Activated T-cell treated with anti-CD3 and anti-CD28 coated beads, Interleukin-2, amount 50 U/mL, for 4 hours (primary cell): ENCODE measurements at places on chromosomes 5 and 9.

DNA sequence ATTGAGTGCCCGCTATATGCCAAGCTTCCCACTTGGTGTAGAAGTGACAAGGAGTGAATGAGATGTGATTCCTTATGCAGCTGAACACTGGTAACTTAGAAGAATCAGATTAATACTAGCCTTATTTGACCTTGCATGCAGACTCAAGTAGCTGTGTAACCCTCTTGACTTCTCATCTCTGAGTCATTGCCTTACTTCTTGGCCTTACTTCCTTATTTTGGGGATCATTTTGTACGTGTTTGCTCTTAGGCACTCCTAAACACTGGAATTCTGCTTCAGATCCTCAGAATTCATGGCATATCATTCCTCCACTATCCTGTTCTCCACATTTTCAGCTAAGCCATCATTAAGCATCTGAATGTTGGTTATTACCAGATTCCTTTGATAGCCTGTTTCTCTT, 948.9 kb upstream of the ARRDC3 start:
- no peak for DNase-seq

DNA sequence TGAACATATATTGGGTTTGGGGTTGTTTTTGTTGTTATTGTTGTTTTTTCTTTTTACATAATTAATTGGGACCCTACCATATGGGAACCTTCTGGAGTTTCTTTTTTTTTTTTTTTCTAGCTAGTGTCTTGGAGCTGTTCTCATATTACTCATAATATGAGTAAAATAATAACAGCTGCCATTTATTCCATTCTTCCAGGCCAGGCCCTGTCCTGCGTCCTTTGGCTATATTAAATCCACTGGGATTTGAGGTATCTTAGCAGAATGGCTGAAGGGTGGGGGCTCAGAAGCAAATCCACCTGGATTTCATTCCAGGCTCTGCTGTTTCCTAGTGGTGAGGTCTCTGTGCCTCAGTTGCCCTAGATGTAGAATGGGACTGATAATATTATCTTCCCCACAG, 47.2 kb upstream of the RPL26L1 start:
- no peak for DNase-seq

- no peak for DNase-seq
These were observed 22.8 kb downstream of the SMIM3 start for GRCh38 chr5:150801117-150801927.

DNA sequence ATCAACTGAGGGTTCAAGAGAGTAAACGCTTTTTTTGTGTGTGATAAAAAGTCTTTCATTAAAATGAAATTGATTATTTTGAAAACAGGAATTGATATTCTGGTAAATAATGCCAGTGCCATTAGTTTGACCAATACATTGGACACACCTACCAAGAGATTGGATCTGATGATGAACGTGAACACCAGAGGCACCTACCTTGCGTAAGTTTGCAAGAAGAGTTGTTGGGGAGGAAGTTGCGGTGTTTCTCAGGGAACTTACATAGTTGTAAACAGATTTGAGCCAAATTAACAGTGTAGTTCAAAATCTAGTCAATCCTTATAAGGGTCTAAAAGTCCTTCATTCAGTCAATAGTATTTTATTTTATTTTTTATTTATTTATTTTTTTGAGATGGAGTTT, 28.9 kb downstream of the HSDL2 start:
- DNase-seq, result no peak

GRCh38 chr5:41277476-41278245, 64.3 kb upstream of the C6 start:
- no peak for DNase-seq

- no peak for DNase-seq
These were observed 113.8 kb downstream of the TMC1 start for GRCh38 chr9:72635197-72635596.

- no peak for DNase-seq
These were observed 77.1 kb upstream of the IQGAP2 start for GRCh38 chr5:76325876-76326491.

DNA sequence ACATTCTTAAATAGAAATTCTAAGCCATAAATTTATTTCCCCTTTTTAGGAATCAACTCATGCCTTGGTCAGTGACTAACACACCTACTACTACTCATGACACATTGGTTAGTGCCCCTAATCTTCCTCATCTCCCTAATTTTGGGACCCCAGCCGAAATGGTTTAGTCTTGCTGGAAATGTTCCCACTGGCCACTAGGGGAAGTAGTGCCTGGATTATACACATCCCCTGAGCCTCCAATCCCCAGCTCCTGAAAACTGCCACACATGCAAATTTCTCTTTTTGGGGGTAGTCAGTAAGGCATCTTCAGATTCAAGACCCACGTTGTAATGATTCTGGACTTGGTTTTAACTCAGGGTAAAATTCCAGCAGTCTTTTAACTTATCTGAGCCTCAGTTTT, 79.8 kb downstream of the HSD17B3 start:
- no peak for DNase-seq

DNA sequence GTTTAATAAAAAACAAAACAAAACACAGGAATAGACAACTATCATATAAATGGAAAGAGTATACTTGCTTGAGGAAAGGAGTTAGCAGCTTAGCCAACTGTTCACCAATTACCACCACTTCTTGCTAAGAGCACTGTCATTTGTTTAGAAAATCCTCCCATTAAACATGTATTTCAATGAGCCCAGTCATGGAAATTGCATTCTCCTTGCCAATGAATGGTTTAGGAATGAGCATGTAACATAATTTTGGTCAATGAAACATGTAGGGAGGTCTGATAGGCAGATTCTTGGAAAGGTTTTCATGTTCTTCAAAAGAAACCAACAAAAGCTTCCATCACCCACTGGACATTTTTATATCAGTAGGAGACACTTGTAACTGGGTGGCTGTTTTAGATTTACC, 502.8 kb upstream of the PAPPA start:
- DNase-seq, result no peak

DNA sequence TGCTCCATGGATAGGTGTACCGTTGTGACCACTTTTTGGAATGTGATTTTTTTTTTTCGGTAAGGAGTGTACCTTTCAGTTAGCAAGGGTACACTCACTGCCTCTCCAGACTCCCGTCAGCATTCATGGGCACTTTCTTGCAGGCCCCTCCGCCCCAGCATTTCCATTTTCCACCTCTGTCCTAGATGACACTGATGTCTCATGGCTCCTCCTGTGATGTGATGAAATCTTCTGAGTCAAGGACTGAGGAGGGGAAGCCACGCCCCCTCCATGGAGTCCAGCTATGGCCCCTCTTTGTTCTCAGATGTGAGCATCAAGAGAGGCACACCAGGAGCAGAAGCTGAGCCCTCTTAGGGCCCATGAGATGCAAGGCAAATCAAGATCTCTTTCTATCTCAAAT, 61.8 kb downstream of the CTSL start:
- DNase-seq, result no peak

DNA sequence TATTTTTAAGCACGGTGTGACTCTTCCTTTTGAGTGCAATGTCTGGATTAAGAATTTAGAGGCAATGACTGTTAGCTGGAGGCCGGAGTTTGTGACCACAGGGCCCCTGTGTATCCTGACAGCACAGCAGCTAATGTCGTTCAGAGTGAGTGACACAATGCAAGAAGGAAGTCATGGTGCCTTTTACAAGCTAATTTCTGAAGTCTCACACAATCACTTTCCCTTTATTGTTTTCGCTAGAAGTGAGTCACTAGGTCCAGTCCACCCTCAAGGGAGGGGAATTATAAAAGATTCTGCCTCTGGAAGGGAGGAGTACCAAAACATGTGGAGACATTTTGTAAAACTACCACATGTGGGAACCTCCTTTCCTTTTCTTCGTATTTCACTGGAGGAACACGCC, 185.5 kb upstream of the FGF10 start:
- DNase-seq, result no peak

- no peak for DNase-seq
These were observed 297.6 kb downstream of the CDH10 start for GRCh38 chr5:24347158-24347557.

- no peak for DNase-seq
These were observed 77.3 kb upstream of the SREK1 start for GRCh38 chr5:66066826-66067225.

DNA sequence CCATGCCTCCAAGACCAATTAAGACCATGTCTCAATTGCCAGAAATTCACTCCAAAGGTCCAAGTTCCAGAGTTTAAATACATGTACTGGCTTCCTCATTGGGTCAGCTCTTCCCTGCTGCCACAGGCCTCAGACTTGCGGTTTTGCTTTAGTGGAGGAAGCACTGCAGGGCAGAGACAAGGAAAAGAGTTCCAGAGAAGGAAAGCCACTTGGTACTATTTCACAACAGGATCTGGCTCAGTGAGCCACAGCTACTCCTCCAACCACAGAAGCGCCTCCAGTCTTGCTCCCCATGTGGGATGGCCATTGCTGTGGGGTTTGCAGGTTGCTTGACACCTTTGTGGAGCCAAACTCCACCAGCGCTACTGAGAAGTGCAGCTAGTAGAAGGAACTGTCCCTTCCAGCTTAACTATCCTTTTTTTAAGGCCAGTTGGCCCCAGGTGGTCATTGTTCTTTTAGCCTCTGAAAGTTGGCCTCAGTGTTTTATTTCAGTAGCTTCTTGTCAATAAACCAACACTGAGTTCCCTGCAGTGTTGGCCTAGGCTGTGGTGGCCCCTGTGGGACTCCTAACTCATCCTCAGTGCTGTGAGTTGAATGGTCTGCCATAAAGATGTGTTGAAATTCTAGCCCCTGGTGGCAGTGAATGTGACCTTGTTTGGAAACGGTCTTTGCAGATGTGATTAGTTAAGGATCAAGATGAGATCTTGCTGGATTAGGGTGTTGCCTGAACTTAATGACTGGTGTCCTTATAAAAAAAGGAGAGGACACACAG, 93.7 kb upstream of the DAP start:
- DNase-seq, result no peak

- no peak for DNase-seq
These were observed 63.8 kb downstream of the VAV2 start for GRCh38 chr9:133928248-133928764.

DNA sequence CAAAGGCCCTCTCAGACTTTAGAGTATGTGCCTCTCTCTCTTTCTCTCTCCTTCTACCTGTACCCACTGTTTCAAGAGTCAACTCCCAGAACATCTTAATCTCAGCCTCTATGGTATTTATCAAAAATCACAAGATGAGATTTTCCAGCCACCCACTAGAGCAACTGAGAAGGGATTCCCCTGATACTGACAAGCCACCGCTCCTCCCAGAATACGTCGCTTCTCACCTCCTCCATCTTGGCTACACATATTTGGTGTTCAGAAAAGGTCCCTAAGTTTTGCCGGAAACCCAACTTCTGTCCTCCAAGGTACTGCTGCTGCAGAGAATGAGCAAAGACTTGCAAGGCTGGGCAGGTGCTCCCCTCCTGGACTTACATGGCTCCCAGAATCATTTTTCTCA, 6.1 kb downstream of the GARIN3 start:
- peak; percentile 32 for DNase-seq

DNA sequence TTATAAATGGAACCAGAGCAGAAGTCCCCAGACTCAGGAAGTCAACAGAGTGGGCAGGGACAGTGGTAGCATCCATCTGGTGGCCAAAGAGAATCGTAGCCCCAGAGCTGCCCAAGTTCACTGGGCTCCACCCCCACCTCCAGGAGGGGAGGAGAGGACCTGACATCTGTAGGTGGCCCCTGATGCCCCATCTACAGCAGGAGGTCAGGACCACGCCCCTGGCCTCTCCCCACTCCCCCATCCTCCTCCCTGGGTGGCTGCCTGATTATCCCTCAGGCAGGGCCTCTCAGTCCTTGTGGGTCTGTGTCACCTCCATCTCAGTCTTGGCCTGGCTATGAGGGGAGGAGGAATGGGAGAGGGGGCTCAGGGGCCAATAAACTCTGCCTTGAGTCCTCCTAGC, 10.3 kb upstream of the URM1 start:
- DNase-seq, result no peak

DNA sequence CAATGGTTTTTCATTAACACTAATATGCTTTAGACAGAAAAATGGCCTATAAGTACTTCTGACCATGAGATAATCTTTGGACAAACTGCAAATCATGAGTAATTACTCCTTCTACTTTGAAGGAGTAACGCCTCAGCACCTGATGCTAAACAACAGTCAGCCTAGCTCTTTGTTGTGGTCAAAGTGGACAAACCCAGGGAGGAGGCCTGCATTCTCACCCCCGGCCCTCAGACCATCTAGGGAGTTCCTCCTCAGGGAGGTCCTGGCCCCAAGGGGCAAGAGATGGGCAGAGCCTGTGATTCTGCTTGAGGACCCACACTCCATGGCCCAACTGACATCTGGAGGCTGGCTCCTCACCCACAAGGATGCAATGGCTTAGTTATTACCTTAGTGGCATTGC, 48.2 kb upstream of the ANGPTL2 start:
- DNase-seq, result no peak

DNA sequence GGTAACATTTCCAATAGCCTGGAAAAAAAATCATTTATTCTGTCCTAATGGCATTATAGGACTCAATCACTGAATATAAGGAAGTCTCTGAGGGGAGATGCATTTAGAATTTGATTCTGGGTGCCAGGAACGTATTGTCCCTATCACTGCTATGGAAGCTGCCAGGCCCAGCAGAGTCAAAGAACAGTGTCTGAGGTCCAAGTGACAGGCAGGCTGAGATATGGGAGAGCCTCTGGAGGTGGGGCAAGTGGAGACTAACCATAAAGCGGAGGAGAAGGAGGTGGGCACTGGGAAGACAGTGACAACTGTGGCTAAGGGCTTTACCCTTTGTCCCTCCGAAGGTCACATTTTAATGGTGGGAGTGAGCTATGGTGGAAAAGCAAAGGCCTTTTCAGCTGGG, 505.5 kb downstream of the CTNND2 start:
- DNase-seq, result no peak

- DNase-seq, result no peak
These were observed 202.6 kb downstream of the SEMA5A start for GRCh38 chr5:9343146-9343850.

GRCh38 chr5:99272576-99272975, 343.8 kb upstream of the CHD1 start:
- no peak for DNase-seq

DNA sequence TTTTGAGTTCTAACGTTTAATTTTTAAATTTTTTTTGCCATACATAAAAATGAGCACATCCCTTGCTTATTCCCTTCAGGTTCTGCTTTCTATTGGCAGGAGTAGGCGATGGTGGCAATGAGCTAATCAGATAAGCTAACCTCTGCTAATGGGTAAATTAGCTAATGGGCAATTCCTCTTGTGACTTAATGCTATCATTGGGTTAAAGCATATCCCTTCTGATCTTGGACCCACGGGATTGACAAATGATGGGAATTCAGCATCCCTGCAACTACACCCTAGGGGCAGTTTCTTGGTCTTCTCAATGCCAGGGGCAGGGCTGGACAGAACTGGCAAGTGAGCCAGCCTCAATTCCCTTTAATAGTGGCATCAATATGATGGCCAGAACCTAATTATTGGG, 70.2 kb upstream of the IL12B start:
- no peak for DNase-seq

GRCh38 chr5:79333852-79334557, 98.1 kb downstream of the JMY start:
- DNase-seq, result no peak
